Amniotic epithelial cell (primary cell): ENCODE measurements at places on chromosomes 5 and 9.

GRCh38 chr9:130461218-130461630 is 16.5 kb downstream of the ASS1 start:
- no peak for DNase-seq

DNA sequence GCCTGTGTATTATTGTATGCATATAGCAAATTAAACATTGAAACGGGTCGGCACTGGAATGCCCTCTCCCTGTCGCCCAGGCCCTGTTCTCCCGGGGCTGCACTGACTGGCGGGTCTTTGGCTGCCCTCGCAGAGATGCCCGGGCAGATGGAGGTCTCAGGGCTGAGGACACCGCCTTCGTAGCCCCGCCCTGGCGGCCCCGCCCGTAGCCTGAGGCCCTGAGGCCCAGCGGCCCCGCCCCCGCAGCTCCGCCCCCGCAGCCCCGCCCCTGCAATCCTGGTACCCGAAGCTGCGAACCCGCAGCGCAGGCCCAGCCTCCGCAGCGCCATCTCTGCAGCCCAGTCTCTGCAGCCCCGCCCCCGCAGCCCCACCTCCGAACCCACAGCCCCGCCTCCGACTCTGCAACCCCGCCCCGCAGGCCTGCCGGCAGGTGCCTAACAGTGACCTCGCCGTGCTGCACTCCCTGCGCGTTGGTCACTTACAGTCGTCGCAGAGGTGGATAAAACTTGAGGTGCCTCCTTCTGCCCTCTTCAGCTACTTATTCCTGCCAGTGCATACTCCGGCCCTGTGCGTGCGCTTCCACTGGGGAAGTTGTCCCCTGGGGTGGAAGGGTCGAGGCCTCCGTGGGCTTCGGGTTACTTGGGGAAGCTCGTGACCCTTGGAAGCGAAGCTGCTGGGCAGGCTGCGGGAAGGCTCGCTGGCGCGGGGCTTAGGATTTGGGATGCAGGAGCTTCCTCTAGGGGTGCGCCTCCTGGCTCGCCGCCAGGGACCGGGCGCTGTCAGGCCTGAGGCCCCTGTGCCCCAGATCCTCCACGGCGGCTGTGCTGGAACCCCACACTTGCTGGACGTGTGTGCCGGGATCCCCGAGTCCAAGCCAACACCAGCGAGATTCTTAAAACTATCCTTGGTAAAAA is 72.3 kb downstream of the ICE1 start:
- DNase-seq: peak; percentile 64

DNA sequence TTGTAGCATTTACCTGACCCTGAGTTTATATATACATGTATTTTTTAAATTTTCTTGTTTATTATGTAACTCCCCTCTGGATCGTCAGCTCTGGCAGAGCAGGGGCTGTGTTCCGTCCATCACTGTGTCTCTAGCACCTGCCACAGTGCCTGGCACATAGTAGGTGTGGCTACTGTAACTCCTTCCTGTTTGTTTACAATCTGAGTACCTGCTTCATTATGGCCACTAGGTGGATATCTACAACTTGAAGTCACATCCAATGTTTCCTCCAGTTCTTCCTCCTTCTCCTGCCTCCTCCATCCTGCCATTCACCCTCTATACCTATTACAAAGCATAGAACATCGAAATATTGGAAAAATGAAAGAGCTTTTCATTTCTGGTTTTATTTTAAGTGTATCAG is 14.2 kb upstream of the PPP1R2B start:
- no peak for DNase-seq

- DNase-seq: peak; percentile 89
Observed at GRCh38 chr9:27539479-27540441, 10.1 kb upstream of the MOB3B start.

DNA sequence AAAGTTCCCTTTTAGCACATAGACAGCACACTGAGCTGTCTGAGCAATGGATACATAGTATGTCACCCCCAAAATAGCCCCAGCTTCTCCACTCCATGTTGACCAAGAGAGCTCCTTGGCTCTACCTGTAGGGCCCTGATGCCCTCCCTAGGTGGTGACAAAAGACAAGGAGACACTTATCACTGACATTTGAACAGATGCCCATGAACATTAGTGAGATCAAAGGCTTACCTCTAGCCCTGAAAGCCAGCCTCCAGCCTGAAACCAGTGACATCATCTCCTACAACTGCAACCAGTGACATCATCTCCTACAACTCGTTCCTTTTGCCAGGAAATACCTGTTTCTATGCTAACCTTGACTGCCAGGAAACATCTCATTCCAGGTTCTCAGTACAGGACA is 122.7 kb downstream of the FSTL4 start:
- no peak for DNase-seq

DNA sequence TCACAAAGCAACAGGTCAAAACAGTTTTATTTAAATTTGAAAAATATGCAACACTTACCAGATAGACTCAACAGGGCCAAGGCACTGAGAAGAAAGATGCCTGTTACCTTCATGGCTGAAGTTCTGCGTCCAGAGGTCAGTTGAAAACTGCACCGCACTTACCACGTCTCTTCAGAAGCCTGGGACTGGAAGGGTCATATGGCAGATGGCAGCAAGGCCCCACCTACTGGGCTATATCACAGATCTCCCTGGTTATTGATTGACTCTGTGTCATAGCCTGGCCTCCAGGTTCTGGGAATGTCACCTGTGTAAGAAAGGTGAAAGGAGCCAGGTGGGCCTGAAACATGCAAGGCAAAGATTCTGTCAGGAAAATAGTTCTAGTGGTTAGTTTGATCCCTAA is at the start of gene SPINK1:
Gene SPINK1 (minus strand): TSS at position 207 of the 400 bp plus-strand sequence. CDS start 94 bp downstream, at position 113.
- no peak for DNase-seq
